ENCODE measurements at places on chromosomes 1 and 21.

DNA sequence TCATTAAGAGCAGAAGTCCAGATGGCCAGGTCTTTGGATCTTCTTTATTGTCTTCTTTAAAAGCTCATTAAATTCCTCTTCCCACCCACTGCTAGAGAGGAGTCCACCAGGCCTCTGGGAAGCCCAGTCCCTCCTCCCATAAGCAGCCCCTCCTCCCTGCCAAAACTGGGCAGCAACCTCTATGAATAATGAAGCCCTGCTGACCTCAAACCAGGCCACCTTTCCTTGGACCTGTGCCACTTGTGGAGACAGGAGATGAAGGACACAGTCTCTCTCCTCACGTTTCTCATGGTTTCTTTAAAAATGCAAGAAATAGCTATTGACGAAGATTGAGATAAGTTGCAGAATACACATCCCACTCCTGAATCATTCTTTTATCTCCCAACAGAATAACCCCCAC lies 112.8 kb downstream of the EDEM3 start:
- no peak for DNase-seq

DNA sequence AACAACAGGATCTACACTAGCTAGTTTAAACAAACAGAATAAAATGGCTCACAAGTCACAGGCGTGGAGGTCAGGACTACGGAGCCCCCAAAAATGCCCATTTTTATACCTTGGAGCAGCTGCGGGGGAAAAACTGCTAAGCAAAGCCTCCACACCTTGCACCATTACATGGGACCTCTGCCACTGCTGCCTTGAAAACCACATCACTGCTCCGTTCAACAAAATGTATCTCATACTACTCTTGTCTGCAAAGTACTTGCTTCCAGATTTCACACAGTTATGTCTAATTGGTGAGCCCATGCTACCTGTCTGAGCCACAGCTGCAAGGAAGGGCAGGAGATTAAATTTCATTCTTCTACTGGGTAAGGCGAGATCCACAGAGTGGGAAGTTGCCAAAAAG lies 24.4 kb downstream of the MRPL39 start:
- DNase-seq: no peak

GRCh38 chr1:27049607-27050006 lies 37.0 kb upstream of the TENT5B start:
- DNase-seq: no peak

DNA sequence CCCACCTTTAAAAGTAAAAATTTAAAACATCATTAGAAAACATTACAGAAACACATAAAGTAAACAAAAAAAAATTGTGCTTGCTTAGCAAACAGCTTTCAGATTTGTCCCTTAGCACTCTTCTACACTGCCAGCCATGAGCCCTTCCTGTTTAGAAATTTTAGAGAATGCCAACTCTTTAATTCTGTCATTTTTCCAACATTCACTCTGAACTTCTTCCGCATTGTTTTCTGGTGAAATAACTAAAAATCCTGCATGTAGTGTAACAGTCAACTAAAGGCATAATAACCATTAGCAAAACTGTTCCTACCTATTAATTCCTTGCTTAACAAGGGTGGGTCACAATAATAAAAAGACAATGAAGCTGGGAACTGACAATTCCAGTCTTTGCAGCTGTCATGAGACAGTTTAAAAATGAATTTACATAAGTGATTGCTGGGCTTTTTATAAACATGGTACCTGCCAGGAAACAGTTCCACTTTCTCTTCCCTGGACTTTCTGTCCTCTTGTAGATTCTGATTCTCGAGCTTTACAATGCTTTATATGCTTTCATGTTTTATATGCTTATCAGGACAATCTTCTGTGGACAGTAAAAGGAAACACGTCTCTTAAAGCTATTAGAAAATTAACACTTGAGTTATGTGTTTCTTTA lies 19.0 kb downstream of the GNG12 start:
- no peak for DNase-seq

- no peak for DNase-seq
Observed at GRCh38 chr21:45333583-45334121, 46.0 kb upstream of the POFUT2 start.

DNA sequence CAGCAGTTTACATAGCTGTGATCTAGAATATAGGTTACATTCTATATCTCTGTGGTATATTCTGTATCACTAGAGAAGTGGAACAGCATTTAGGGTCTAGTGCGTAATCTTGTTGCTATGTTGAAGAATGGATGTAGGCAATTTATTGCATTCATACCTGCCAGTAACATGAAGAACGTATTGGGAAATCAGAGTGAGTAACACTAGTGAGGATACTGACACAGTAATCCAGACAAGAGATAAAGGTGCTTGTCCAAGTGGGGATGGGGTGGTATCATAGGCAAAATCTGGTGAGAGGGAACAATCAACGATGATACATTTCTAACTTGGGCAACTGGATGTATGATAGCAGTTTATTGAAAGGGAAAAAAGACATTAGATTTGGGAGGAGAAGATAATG lies 9.8 kb downstream of the PPP2R5A start:
- no peak for DNase-seq

GRCh38 chr1:61294930-61295329 lies 212.6 kb downstream of the NFIA start:
- DNase-seq: no peak

Data from fibroblast of the conjunctiva (primary cell).